ENCODE measurements at places on chromosomes 6 and 20.

DNA sequence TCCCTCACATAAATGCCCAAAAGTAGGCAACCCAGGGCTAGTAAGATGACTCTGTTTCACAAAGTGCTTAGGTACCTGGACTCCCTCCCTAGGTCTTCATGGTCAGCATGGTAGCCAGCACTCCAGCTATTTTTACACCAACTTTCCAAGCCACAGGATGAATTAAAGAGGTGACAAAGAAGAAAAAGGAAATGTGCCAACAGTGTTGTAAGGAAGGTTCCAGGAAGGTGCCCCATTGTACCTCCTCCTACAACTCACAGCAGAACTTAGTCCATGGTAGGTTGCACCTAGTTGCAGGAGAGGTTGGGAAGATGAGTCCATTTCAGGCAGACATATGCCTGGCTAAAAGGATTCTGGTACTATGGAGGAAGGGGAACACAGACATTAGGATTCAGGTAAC is 19.7 kb upstream of the RNF8 start:
- no peak for DNase-seq

DNA sequence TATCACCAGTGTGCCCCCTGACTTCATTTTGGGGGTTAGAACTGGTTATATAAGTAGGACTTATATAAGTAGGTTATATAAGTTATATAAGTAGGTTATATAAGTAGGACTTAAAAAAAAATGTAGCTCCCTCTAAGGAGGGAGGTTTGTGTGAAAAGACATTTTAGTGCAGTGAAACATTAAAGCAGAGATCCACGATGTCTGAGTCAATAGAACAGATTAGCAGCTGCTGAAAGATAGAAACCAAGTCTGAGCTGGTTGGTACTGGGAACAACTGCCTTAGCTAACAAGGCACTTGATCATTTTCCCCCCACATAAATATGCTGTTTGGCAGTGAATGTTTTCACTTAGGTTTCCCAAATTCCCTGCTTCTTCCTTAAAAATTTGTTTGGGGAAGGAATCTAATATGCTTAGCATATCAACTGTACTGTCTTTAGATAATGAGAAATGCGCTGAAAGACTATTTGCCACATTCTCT is 2.1 kb upstream of the RPS12 start:
- DNase-seq, result no peak

- DNase-seq, result no peak
Observed at GRCh38 chr6:91743756-91744155, 1156.9 kb upstream of the MAP3K7 start.

- no peak for DNase-seq
Observed at GRCh38 chr6:170247178-170247701, 43.6 kb downstream of the DLL1 start.

DNA sequence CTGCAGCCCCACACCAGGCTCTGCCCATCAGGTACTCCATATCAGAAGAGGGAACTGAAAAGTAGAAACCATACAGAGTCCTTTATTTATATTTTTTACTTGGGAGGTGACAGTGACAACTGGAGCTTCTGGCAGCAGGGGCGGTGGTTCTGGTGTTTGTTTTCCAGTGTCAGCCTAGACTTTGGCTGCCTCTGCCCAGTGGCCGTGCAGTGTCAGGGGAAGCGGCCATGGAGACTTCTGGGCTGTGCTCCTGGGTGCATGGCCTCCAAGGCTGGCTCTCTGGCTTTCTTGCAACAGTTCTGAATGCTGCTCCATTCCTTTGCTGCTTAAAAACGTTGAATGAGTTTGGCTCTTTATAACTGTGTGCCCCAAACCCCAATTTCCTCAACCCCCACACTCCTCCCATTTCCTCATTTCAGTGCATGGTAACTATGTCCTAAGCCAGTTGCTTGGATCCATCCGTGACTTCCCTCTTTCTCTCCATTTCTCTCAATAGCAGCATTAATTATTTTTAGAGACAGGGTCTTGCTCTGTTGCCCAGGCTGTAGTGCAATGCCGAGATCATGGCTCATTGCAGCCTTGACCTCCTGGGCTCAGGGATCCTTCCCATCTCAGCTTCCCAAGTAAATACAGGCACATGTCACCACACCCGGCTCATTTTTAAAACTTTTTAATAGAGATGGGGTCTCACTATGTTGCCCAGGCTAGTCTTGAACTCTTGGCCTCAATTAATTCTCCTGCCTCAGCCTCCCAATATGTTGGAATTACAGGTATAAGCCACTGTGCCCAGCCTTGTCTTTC is 141.1 kb upstream of the SGK1 start:
- no peak for DNase-seq

DNA sequence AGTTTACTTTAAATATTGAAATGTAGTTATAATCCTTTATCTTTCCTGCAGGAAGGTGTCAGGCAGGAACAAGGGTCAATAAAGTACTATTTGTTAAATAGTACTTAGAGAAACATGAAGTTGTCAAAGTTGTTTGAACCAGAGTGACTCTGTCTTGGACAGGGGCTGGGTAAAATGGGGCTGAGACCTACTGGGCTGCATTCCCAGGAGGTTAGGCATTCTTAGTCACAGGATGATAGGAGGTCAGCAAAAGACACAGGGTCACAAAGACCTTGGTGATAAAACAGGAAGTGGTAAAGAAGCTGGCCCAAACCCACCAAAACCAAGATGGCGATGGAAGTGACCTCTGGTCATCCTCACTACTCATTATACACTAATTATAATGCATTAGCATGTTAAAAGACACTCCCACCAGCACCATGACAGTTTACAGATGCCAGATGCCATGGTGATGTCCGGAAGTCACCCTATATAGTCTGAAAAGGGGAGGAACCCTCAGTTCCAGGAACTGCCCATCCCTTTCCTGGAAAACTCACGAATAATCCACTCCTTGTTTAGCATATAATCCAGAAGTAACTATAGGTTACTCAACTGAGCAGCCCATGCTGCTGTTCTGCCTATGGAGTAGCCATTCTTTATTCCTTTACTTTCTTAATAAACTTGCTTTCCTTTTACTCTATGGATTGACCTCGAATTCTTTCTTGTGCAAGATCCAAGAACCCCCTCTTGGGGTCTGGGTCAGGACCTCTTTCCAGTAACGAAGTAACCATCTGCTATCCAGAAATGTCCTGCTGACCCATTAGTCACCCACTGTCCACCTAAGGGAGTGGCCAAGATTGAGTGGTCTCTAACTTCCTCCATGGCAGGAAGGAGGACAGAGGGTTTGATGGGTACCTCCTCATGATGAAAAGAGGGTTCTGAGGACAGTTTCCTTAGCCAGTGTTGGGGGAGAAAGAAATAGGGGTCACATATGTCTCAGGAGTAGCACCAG is 19.6 kb downstream of the SLC22A2 start:
- no peak for DNase-seq

DNA sequence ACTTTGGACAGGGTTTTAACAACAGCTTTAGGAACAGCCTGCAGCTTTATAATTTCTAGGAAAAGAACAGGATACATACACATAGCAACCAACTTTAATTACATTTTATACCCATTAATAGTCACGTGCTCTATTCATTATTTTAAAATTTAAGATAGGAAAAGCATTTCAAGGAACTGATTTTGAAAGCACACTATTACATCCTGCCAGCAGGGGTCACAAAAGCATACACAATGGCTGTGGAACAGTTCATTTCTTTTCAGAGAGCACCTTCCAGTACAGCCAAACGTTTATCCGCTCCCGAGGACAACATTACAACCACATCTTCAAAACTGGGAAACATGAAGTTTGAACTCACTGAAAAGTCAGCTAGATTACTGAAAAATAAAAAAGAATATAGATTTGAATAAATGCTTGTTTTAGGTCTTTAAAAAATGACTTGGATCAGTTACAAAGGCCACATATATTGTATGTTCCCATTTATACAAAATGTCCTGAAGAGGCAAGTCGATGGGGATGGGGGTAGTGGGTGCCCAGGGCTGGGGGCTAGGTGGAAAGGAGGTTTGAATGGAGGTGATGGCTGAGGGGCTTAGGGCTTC is 104.6 kb upstream of the EXOC2 start:
- no peak for DNase-seq

DNA sequence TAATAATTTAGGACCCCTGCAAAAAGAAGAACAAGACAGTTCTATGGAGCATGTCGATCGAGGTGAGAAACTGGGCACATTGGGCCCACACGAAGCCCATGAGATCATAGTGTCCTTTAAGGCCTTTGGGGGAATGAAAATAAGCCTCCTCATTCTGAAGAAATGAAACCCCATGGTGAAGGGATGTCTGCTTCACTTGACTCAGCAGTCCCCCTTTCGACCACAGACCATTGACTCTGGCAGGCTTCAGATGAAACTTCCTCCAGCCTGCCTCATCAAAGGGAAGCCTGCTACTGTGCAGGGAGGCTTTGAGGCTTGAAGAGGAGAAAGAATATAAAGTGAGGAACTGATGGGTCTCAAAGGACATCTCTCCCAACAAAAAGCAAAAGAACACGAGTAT is 144.2 kb upstream of the FBXL4 start:
- no peak for DNase-seq

DNA sequence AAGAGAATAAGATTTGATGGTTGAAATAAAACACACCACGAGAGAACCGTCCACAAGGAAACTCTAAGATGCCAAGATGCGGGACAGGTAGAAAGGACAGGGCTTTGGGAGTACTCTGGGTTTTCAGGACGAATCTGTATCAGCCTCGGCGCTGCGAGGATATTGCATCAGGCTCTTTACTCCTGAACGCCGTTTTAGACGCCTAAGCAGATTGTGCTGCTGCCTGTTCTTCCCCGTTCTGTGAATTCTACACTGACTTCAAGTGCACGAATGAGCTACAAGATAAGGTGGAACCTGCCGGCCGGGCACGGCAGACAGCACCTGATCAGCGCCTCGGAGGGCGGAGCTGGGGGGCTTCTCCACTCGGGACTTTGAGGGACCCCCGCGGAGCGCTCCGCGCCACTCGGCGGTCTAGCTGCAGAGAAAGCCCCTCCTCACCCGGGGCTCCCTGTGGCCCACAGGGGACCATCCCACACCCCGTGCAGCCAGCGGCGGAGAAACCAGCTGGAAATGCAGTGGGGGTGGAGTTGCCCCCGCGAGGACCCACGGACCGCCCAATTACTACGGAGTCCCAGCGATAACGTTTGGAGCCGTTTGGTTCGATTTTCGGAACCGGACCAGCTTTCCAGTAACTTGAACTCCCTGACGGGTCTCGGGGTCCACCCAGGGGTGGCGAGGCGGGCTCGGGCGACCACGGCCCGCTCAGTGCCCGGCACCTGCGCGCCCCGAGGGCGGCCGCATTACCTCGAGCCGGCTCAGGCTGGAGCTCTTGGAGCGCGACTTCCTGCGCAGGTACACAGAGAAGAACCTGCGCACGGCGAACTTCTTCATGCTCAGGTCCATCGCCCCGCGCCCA is 646 bp downstream of the RPS6KA2 start:
- no peak for DNase-seq

DNA sequence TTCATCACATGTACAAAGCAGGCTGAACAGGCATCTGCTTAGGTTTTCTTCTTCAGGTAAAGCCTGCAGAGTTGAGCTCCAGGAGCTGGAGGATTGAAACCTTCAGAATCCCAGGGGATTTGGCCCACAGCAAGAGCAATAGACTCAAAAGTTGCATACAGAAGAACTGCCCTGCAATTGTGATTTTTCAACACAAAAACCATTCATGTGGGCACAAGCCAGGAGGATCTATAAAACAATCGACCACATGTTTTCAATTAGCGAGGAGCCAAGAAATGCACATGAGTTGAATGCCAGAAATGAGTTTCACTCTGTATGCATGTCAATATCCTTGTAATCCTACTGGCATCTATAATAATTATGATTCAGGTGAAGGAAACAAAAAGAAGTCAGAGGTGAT is 576.4 kb downstream of the HDGFL1 start:
- DNase-seq, result no peak

DNA sequence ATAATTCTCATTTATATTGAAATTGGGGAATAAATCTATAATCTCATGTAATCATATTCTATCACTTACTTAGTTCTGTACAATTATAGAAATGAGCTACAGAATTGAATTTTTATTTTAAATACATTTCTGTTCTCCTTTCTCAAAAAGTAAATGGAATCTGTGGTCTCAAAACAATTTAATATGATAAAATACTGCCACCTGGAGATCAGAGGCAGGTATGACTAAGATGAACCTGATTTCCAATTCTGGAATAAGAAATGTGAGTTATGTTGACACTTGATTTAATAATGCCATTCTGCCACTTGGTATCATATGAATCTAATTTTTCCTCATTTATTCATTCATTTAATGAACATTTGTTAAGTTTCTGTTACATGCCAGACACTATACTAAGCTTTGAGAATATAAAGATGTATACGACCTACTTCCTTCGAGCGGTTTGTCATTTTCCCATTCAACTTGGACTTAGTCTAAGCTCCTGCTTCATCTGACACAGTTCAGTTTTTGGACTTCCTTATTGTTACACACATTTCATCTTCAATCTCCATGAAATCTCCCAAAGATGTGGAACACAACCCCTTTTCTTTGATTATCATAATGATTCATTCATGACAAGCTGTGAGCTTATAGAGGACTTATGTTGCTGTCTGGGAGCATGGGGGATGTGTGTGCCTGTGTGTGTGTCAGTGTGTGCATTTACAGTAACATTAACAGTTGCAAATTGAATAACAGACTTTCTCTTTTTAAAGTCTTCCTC is 7.5 kb upstream of the CCDC28A start:
- no peak for DNase-seq

- no peak for DNase-seq
Observed at GRCh38 chr20:24359321-24360027, 110.0 kb upstream of the SYNDIG1 start.

DNA sequence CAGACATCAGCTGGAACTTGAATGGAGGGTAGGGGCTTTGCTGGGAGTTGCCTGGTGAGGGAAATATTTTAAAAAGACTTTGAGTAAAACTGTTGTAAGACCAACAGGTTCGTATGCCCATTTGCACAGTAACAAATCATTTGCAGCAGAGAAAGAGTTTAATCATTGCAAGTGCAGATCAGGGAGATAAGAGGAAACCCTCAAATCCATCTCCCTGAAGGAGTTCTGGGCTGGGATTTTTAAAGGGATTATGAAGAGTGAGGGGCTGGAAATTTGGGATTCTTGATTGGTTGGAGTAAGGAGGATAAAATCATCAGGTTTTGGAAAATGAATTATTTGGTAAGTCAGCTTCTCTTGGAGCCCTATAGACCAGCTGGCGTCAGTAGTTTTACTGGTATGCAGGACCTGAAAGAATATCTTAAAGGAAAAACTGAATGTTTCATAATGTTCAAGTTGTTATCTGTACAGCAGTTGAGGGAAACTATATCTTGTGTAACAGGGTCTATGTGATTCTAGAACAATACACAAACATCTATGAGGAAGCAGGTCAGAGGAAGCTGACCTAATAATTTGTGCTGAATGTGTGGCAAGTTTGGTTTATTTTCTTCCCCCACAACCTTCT is 295.5 kb downstream of the PLCB1 start:
- DNase-seq, result no peak

- no peak for DNase-seq
Observed at GRCh38 chr20:50272724-50273446, 82.3 kb downstream of the CEBPB start.

DNA sequence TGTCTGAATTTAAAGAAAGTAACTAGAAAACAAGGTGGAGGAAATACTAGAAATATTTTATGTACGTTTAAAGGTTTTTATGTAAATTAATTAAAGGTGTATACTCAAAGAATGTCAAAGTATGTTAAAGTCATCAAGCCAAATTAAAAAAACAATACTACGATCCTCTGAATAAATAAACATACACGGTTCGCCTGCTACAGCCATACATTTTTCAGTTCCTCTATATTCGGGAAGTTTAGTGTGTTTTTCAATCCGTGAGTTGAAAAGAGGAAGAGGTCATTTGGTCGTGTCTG is 626 bp downstream of the STX7 start:
- DNase-seq, result no peak

GRCh38 chr6:134840086-134840867 is 109.6 kb downstream of the ALDH8A1 start:
- DNase-seq, result no peak

GRCh38 chr6:50952092-50952907 is 133.6 kb downstream of the TFAP2B start:
- no peak for DNase-seq
